C1 segment of cervical spinal cord (tissue), 14 donors: ENCODE measurements at places on chromosomes 4 and X.

DNA sequence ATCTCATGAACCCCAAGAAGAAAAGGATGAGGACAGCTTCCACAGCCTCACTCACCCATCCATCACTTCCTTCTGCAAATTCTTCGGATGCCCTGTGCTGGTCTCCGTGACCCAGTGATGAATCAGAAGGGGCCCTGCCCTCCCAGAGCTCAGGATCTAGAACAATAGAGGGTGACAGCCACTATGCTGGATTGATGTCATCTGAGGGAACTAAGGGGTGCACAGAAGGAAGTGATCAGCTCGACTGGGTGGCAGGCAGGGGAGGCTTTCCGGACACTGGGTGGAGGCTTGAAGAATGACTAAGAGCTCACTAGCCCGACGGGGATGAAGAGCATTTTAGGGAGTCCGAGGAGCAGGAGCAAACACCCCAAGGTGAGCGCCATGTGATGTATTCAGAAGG, 1.4 kb upstream of the ZNF185 start:
- no peak for DNase-seq

- no peak for DNase-seq
These were observed 989.2 kb upstream of the LCORL start for GRCh38 chr4:19010761-19011160.

DNA sequence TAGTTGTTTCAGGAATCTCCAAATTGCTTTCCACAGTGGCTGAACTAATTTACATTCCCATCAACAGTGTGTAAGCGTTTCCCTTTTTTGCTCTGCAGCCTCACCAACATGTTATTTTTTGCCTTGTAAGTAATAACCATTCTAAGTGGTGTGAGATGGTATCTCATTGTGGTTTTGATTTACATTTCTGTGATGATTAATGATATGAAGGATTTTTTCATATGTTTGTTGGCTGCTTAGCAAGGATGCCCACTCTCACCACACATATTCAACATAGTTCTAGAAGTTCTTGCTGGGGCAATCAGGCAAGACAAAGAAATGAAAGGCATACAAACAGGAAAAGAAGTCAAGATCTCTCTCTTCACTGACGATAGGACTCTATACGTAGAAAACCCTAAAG, 472.4 kb downstream of the ZNF674 start:
- DNase-seq = no peak

DNA sequence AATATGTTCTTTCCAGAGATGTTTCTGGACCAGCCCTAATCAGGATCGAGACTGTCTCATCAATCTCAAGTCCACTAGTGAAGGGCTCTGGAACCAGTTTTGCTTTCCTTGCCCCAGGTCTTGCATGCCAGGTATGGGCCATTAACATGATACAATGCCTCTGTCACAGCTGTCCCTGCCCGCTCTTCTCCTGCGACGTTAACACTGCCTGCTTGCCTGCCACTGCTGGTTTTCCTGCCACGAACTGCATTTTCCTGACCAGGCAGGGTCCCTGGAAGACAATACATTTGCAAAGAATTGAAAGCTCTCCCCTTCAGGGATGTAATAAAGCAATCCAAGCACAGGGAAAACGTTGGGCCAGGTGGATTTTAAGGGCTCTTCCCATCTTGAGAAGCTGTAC, 200.3 kb downstream of the MID1 start:
- DNase-seq = no peak

GRCh38 chr4:85370400-85371032, 104.4 kb upstream of the ARHGAP24 start:
- DNase-seq = no peak

- DNase-seq = no peak
These were observed 7.4 kb downstream of the ARHGAP10 start for GRCh38 chr4:147739239-147739823.

- no peak for DNase-seq
These were observed 11.8 kb downstream of the CASP6 start for GRCh38 chr4:109691411-109691920.

DNA sequence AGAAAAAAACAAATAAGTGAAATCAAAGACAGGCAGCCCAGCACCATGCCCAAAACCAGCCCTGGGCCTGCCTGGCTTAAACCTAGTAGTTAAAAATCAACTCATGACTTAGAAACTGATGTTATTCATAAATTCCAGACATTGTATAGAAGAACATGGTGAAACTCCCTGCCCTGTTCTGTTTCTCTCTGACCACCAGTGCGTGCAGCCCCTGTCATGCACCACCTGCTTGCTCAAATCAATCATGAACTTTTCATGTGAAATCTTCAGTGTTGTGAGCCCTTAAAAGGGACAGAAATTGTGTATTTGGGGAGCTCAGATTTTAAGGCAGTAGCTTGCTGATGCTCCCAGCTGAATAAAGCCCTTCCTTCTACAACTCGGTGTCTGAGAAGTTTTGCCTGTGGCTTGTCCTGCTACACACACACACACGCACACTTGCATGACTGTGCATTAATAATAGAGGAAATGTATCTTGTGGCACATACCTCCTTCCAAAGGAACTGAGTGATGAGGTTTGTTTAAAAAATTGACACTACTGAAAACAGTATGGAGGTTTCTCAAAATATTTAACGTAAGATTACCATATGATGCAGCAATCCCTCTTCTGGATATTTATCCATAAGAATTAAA, 39.2 kb upstream of the UGT2B7 start:
- DNase-seq = no peak

- no peak for DNase-seq
These were observed 119.1 kb downstream of the CNKSR2 start for GRCh38 chrX:21493226-21493830.

- DNase-seq = no peak
These were observed 820.3 kb upstream of the PCDH10 start for GRCh38 chr4:132328761-132329160.

DNA sequence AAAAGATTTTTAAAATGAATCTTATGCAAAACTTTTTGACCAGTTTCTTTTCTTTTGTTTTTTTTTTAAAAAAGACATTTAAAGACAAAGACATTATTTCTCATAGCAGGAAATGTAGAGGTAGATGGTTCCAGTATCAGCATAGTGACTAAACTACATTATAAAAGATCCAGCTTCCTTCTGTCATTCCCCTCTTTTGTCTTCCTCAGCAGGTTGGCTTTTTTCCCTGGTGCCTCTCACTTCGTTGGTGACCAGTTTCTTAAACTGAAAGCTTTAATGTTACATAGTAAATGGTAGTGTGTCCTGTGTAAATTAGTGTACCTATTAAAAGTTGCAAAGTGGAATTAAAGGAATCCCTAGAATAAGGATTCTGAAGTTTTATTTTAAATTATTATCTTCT, 36.1 kb downstream of the DCK start:
- no peak for DNase-seq

- no peak for DNase-seq
These were observed 33.4 kb downstream of the SLC39A8 start for GRCh38 chr4:102311912-102312311.

GRCh38 chr4:121148621-121149020, 15.5 kb downstream of the TNIP3 start:
- no peak for DNase-seq

- no peak for DNase-seq
These were observed 38.8 kb downstream of the CLCN3 start for GRCh38 chr4:169658975-169659715.

DNA sequence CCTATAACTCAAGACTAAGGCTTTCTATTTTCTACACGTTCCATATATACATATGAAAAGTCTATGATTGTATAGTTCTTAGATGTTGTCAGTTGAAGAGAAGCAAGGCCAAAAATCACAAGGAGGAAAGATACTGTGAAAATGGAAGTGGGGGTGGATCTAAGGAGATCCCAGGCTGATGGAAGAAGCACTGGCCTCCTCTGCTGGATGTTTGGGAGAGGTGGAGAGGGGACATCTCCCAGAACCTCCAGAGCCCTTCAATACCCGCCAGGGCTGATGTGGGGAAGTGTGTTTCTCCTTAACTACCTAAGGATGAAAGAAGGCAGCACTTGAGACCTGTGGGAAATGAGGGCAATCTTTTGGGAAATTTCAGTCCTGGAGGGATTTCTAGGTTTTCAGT, 67.4 kb downstream of the RASGEF1B start:
- no peak for DNase-seq

GRCh38 chr4:184154199-184154598, 63.5 kb downstream of the ENPP6 start:
- no peak for DNase-seq
